Adipocyte (in vitro differentiated cells): ENCODE measurements at places on chromosomes 3 and 15.

- DNase-seq = no peak
Observed at GRCh38 chr3:197019535-197019934, 10.1 kb downstream of the MELTF start.

GRCh38 chr3:179935710-179936109, 101.0 kb downstream of the PEX5L start:
- no peak for DNase-seq

DNA sequence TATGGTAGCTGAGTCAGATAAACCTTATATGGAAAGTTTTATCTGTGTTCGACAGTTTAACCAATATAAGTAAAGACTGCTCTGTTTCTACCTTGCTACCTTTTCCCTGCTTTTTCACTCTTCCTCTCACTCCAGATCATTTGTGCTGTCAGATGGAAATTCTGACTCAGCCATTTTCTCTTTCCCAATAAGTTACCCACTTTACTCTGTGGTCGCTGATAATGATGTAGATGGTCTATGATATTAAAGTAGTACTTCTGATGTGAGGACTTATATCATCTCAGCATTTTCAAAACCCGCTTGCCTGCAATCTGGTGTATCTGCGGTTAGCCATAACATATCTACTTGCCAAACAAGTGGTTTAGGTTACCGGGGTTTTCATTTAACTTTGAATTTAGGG, 15.0 kb upstream of the UTS2B start:
- no peak for DNase-seq

GRCh38 chr3:159151130-159151529, 349.3 kb downstream of the MFSD1 start:
- DNase-seq = no peak

DNA sequence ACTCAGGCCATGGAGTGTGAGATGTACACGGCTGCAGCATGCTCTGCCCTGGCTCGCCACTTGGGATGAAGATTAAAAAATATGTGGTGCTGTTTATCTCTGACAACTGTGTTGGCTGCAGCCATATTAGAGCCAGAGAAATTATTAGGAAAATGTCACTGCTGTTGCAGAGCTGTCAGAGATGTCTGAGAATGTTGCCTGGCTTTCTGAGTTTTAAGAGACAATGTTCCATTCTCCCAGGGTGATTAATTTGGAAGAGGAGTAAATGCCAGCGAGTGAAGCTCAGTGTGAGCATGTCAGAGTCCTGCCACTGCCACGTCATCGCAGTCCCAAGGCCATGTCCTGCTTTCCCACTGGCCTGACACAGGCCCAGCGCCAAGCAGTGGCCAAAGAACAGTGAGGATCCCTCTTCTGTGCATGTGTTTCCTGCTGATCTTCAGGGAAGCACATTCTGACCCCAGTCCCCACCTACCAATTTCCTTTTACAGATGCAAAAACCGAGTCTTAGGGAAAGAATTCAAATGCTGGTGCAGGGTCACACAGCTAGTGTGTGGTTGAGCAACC, 370.9 kb downstream of the GABRG3 start:
- DNase-seq = no peak

- DNase-seq = peak; percentile 88
Observed at GRCh38 chr15:56496635-56497034, 31.7 kb upstream of the MNS1 start.

- no peak for DNase-seq
Observed at GRCh38 chr3:78668302-78668701, 1099.5 kb downstream of the ROBO1 start.

DNA sequence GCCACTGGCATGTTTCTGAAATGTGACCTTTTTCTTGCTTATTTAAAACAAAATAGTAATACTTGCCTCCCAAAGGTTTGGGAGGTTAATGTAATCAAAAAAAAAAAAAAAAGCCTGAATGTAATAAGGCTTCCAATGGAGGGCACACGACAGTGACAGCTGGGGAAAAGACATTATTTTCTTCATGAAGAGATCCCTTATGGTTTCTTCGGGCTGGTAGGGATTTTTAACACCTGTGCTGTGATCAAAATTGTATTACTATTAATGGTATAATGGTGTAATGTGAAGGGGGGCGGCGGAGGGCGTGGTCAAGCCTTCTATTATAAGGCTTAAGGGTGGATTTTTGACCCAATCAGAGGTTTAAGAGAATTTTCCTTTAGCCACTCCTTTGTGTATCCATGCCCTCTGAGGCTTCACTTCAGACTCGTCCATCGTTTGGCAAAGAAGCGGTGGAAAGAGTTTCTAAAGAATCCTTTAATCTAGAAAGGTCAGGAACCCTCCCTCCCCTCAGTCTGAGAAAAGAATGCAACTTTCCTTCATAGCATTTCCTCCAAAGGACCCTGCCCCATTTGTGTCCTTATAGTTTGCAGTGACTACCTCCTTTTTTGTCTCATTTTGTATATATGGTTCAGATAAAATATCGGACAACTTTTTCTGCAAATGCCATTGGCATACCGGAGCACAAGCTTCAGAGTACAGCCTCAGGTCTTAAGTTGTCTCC, 89.5 kb upstream of the CHD2 start:
- peak; percentile 81 for DNase-seq

- peak; percentile 58 for DNase-seq
Observed at GRCh38 chr15:28106294-28107110, 7.4 kb upstream of the OCA2 start.

DNA sequence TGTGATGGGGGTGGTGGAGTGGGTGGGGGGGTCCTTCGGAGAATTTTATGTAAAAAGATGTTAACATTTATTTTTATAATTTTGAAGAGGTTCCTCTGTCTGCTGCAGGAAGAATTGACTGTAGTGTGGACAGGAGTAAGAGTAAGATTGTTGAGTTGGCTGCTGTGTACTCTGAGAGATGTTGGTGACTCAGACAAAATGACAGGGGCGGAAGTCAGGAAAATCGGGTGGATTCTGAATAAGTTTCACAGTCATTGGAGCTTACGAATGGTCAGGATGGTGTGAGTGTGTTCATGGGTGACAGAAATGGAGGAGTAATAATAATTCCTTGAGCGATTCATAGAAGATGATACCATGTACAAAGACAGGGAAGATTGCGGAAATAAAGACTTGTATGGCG, 420.0 kb downstream of the ROBO2 start:
- no peak for DNase-seq

GRCh38 chr3:64271631-64272030, 46.4 kb upstream of the PRICKLE2 start:
- DNase-seq = no peak

DNA sequence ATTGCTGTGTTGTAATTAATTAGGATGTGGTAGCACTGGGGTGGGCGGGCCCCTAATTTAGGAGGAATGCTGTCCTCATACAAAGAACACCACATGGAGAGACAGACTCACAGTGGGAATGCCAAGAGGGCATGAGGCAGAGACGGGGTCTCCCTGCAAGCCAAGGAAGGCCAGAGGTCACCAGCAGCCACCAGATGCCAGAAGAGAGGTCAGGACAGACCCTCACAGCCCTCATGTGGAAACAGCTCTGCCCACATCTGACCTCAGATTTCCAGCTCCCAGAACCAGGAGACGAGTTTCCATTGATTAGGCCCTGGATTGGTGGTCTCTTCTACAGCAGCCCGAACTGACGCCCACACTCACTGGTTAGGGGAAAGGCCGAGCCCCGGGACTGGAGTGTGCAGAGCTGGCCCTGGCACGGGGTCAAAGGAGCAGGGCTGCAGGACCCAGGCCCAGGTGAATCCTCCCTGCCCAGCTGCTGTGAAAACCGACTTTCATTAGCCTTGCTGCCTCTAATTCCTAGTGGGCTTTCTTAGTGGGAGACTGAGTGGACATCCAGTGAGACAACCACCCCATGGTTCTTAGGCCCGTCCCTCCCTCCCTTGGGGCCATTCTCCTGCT, 43.0 kb upstream of the SLC41A3 start:
- DNase-seq = no peak

DNA sequence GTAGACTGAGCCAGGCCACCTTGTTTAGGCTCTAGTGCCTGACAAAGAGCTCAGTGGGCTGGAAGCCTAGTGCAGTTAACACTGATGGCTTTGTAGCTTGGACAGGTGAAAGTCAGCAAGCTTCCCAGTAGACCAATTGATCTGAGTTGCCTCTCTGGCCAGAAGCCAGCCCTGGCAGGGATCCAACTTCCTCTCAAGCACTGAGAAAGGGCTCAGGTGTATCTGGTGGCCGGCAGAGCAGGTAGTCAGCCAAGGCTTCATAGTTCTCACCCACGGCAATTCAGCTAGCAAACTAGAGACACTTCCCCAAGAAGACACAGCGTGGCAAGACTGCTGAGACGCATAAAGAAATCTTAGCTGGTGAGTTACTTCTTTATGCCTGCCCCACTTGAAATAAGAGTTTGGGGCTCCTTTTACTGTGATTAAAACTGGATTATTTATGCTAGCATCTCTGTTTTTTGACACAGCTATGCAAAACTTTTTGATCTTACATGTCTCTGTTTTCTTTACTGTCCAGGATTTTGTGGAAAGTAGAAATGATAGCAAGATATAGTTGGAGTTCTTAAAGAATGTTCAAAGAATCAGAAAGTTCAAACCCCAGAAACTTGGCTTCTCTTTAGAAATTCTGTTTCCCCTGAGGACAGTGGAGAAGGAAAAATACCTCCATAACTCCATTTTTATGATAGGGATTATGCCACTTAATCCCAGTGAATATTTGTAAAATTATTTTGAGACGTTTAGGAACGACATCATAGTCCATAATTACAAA, 8.4 kb upstream of the CA12 start:
- no peak for DNase-seq

DNA sequence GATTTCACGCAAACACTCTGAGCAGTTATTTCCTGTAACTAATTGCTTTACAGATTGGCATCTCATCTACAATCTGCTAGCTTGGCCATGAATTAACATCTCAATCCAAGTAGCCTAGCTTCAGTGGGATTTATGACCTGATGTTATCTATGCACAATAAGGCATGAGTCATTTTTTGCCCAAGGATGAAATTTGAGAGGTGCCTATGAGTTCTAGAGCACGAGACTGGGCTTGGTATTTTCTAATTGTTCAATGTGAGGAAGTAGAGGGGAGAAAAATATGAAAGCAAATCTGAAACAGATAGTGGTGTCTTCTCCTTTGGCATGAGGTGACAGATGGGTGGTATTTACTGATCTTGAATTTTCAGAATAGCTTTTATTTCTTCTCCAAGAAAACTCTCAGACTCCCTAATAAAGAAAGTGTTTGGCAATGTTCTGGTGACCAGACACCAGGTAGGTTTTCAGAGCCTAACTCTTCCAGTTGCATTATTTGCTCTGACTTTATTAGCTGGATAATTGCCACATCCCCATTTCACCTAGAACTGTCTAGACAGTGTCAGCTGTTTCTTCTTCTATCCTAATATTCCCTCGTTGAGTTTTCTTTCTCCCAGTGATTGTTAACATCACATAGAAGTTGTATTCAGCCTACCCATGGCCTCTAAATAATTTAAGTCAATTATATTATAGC, 301.0 kb upstream of the UMPS start:
- peak; percentile 81 for DNase-seq

GRCh38 chr3:142998439-142998838, 2.9 kb upstream of the U2SURP start:
- DNase-seq = peak; percentile 23

- DNase-seq = no peak
Observed at GRCh38 chr15:90644952-90645725, 72.0 kb upstream of the BLM start.

- peak; percentile 83 for DNase-seq
Observed at GRCh38 chr3:69410301-69410700, 24.4 kb upstream of the FRMD4B start.

DNA sequence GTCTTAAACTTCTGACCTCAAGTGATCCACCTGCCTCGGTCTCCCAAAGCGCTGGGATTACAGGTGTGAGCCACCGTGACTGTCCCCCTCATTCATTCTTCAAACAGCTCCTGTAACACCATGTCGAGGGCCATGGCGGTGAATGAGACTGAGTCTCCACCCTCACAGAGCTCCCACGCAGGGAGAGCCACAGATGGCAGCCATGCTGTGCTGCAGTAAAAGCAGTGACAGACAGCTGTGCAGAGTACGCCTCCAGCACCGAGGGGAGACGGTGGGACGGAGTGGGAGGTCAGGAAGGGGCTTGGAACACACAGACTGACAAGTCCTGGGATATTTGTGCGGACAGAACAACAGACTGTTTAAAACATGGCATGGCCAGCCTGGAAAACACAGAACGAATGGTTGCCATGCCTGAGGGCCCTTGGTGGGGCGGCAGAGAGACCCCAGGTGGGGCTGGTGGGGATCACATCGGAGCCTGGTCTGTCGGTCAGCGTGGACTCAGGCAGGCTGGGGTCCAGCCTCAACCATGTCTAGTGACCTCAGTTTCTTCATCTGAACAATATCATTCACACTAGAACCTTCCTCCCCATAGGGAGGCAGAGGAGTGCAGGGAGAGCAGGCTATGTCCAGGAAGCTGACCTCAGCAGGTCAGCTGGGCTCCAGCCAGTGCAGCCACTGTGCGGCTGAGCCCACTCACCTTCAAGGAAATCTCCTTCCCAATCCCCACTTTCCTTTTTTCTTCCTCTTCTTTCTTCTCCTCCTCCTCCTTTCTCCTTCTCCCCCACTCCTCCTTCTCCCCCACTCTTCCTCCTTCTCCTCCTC, 20.6 kb upstream of the LCTL start:
- DNase-seq = no peak

GRCh38 chr3:114622001-114622400, 328.2 kb downstream of the TIGIT start:
- DNase-seq = no peak

DNA sequence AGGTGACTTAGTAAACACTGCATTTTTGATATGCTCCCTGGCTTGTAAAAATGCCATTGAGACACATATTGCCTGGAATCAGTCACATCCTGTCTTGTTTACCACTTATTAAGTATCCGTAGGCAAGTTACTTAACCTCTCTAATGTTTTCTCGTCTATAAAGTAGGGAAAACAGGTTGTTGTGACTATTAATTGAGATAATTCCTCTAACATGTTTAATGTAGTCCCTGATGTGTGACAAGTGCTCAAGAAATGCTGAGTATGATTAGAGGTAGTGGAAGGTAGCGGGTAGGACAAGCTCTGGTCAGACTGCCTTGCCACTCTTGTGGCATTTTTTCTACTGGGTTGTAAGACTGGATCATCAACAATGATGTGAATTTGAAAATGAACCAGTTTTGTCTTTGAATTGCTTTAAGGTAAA, 54.1 kb downstream of the NFKBIZ start:
- no peak for DNase-seq

DNA sequence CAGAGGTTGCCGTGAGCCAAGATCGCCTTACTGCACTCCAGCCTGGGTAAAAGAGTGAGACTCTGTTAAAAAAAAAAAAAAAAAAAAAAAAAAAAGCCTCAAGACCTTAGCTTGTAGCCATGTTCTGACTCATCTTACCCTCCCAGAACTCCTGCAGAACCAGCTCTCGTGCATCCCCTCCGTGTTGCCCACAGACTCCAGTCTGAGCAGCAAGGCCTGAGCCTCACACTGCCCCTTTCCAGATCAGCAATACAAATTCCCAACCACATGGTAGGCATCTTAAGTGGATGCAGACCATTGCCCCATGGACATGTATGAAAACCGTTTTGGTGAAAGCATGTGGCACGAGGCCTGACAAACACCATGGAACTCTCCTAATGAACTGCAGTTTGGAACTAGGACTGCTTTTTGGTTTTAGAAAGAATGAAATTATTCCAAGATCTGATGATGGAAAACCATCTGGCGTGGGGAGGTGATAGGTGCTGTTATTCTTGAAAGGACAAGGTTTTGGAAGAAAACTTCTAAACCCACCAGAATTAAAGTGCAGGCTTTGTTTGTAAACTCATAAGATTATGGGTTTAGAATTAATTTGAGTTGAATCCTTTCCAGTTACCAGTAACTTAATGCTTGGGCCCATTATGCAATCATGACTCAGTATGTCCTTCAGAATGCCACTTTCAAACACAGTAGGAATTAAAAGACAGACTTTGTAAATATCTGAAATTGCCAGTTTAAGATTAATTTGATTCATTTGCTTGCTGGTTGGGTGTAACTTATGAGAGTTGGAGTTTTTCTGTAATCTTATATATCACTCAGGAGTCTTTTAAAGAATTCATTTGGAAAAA, 163.7 kb upstream of the LRTM1 start:
- peak; percentile 89 for DNase-seq
